ENCODE measurements at places on chromosomes 11 and 22.

DNA sequence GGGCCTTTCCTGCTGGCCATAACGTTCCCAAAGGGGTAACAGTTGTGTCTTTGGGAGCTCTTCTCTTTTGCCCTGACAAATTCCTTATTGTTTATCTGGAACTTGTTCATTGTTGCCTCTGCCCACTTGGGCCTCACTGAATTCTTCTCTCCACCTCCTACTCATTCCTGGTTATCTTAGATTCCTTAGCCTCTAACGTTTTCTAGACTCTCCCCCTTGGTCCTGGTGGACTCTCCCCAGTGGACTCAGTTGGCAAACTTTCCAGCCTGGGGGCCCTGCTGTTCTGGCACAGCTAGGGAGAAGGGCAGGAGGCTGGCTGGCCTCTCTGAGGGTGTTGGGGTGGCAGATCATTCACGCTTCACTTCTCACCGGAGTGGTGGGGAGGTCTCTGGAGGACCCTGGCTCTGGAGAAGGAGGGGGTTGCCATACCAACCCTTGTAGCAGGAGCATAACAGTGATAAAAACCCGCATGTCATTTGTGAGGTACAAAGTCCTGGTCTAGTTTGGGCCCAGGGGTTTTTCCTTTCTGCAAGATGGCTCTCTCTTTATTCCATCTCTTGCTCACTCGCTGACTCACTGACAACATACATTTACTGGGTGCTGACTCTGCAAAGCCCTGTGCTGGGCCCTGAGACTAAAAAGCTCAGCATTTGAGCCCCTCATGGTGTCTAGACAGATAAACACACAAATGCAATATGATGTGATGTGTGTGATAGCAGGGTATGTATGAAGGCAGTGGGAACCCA, 39.7 kb downstream of the YWHAH start:
- no peak for DNase-seq

DNA sequence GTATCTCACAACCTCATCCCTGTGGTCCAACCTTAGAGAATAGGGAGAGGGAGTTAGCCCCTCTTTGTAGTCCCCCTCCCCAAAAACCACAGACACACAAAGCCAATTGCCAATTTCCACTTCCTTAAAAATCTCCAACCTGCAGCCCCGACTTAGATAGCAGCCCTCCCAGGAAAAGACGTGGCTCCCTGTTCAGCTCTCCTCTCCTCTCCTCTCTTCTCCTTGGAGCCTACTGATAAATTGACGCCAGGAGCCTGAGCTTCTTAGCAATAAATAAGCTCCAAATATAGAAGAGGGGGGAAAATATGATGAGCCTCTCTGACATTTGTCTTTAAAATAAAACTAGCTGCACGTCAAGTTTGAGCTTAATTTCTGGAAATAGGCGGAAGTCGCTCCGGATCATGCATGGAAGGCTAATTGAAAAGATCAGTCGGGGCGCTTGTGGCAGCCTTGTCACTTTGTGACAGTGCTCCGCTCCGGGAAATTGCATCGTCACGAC, 7.3 kb downstream of the PAX6 start:
- DNase-seq, result no peak

GRCh38 chr11:129225190-129225589, 33.1 kb upstream of the ARHGAP32 start:
- DNase-seq, result no peak

DNA sequence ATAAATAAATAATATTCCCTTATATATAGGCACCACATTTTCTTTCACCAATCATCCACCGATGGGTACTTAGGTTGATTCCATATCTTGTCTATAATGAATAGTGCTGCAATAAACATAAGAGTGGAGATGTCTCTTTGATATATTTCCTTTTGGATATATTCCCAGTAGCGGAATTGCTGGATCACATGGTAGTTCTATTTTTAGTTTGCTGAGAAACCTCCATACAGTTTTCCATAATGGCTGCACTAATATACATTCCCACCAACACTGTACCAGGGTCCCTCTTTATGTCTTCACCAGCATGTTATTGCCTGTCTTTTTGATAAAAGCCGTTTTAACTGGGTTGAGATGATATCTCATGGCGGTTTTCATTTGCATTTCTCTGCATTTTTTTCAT, 23.6 kb downstream of the PAMR1 start:
- DNase-seq, result no peak

DNA sequence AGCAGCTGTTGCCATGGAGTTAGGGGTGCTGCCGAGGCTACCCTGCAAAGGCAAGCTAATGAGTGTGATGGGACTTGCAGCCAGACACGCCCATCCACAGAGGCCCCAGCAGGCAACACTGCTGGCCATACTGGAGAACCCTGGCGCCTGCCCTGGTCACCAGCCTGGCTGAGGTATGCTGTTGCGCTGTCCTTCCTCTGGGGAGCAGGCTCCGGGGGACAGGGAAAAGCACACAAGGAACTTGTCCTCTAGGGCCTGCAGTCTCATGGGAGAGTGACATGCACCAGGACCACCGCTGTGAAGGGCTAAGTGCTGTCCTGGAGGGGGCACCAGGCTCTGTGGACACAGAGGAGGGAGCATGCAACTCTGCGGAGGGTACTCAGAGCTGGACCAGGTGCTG, 35.8 kb downstream of the TOM1 start:
- DNase-seq, result no peak

GRCh38 chr22:35114131-35114980, 48.4 kb downstream of the ISX start:
- DNase-seq, result no peak

- DNase-seq, result no peak
Measured at GRCh38 chr22:37930270-37930951, 23.0 kb downstream of the C22orf23 start.

DNA sequence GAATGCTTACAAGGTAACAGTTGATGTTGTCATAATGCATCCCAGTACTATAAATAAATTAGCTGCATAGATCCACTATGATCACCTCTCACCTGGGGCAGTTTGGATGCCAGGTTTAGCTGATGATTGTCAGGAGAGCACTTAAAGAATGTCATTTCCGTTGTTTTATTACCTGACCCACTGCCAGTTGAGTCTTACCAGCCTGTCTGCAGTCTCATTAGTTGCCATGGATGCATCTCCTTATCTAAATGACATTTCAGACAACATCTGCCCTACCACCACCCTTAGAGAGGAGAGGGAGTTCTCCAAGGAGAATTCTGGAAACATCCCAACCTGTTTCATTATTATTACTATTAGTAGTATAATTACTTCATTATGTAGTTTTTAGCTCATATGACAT, 339.1 kb upstream of the API5 start:
- DNase-seq, result no peak

- DNase-seq, result no peak
Measured at GRCh38 chr11:1487091-1487850, 692 bp upstream of the MOB2 start.

DNA sequence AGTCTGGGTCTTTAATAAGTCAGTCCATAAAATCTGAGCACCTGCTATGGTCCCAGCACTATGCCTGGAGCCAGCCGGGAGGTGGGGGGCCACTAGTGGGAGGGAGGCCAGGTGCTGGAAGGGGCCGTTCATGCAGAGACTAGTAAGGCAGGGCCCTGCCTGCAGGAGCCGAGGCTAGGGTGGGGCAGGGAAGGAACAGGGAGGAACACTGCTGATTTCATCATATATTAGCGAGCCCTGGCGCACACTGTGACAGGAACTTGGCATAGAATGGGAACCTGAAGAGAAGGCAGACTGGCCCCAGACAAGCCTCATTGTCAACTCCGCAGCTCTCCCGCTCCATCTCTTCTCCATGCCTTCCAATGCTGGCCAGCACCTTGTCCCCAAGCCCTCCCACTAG, 7.1 kb downstream of the VSIG10L2 start:
- DNase-seq, result no peak

- DNase-seq, result no peak
Measured at GRCh38 chr11:4983841-4984240, 10.8 kb upstream of the OR51L1 start.

- DNase-seq, result no peak
Measured at GRCh38 chr22:41305646-41306045, 4.3 kb downstream of the ZC3H7B start.

- no peak for DNase-seq
Measured at GRCh38 chr11:106552694-106553203, 465.5 kb downstream of the GUCY1A2 start.

DNA sequence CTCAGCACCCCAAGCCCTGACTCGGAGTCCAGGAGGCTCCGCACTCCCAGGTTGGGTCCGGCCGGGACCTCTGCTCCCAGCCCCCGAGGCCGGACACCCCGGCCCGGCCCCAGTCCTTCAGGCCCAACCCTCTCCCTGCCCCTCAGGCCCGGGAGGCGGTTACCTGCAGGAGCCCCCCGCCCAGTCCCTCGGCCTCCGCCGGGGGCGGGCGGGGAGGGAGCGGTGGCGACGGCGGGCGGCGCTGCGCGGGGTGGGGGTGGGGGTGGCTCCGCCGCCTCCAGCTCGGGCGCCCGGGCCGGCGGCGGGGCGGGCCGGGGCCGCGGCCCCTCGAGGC, 310 bp downstream of the TCF20 start:
- no peak for DNase-seq

Data from CD4-positive, alpha-beta T cell treated with Interleukin-21 for 1 hour (primary cell).